ENCODE measurements at places on chromosomes 12 and 14.

DNA sequence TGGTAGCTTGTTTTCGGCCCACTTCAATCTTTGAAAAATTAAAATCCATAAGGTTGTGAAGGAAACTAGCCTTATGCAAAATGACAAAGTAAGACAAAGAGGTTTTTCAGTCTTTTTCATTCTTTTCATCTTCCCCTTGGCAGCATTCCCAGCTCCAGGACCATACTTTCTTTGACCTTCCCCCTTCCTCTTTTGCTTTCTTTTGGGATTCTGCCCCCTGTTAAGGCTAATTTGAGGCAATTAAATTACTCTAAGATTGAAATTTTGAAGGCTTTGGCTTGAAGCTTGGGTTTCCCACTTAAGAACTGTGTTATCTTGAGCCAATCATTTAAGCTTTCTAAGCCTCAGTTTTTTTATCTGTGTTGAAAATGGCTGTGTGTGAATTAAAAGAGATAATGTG lies 124.9 kb downstream of the DACT1 start:
- H3K27me3 ChIP-seq = no peaks in the 10 kb centered on the region
- DNase-seq = no peak
- H3K27ac ChIP-seq = no peak overlapping the region
- H3K36me3 ChIP-seq = no peaks in the 10 kb centered on the region

DNA sequence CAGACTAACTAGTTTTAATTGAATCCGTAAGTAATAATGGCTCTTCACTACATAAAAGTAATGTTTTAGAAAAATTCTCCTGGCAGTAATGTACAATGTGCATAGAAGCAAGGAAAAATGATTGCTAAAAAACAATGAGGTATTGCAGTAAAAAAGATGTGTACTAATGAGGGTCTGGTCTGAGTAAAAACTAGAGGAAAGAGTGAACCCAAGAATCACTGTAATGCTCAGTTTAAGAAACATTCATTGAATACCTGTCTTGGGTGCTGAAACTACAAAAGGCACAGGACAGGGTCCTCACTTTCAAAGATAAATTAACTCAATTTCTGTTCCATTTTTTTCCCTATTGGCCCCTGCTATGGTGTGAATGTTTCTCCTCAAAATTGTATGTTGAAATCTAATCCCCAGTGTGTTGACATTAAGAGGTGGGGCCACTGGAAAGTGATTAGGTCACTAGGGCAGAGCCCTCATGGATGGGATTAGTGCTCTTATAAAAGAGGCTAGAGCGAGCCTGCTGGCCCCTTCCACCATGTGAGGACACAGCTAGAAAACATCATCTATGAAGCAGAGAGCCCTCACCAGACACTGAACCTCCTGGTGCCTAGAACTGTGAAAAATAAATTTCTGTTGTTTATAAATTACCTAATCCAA lies 51.6 kb downstream of the RPS6KA5 start:
- H3K4me3 ChIP-seq = no peak overlapping the region
- no peaks in the 10 kb centered on the region for H3K27me3 ChIP-seq
- peaks cover 73% of the 10 kb centered on the region for H3K4me1 ChIP-seq
- H3K27ac ChIP-seq = peak overlapping the region; percentile 92

- no peaks in the 10 kb centered on the region for H3K36me3 ChIP-seq
- no peak overlapping the region for H3K27ac ChIP-seq
- no peaks in the 10 kb centered on the region for H3K4me1 ChIP-seq
- DNase-seq = no peak
Measured at GRCh38 chr12:118714500-118714899, 266.8 kb upstream of the SRRM4 start.

DNA sequence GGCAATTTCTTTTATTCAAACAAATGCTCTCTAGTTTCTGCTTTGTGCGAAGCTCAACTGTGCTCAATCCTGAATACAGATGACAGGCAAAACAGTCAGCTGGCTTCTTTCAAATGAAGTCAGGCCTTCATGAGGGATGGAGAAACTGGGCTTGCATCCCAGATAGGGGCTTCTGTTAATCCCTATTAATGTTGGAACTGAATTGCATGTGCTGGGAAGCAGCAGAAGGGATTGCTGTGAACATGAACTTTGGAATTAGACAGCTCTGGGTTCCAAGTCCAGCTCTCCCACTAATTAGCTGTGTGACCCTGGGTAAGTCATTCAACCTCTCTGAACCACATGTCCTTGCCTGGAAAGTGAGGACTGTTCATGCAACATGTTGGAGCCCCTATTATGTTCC lies 21.1 kb upstream of the CORO1C start:
- H3K36me3 ChIP-seq = no peaks in the 10 kb centered on the region
- DNase-seq = no peak
- H3K4me1 ChIP-seq = no peaks in the 10 kb centered on the region
- no peak overlapping the region for H3K4me3 ChIP-seq
- no peak overlapping the region for H3K27ac ChIP-seq

DNA sequence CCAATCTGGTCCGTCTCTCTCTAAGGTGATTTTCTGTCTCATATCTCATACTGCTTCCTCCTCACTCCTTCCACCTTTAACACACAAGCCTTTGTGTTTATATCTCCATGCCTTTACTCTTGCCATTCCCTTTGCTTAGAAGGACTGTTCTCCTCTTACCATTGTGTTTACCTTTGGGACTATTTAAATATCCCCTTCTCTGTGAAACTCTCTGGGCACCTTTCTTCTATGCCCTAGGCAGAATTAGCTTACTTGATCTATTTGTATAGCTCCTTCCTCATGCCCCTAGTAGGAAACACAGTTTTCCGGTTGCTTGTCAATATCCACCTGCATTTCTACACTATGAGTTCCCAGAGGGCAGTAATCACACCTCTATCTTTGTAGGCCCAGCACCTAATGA lies 3.9 kb upstream of the AMHR2 start:
- no peak overlapping the region for H3K4me3 ChIP-seq
- no peaks in the 10 kb centered on the region for H3K27me3 ChIP-seq
- no peak overlapping the region for H3K27ac ChIP-seq
- no peaks in the 10 kb centered on the region for H3K36me3 ChIP-seq

- H3K4me3 ChIP-seq = no peak overlapping the region
- no peaks in the 10 kb centered on the region for H3K36me3 ChIP-seq
- H3K4me1 ChIP-seq = no peaks in the 10 kb centered on the region
- H3K27ac ChIP-seq = no peak overlapping the region
- DNase-seq = no peak
Measured at GRCh38 chr14:37843954-37844607, 248.7 kb downstream of the TTC6 start.

DNA sequence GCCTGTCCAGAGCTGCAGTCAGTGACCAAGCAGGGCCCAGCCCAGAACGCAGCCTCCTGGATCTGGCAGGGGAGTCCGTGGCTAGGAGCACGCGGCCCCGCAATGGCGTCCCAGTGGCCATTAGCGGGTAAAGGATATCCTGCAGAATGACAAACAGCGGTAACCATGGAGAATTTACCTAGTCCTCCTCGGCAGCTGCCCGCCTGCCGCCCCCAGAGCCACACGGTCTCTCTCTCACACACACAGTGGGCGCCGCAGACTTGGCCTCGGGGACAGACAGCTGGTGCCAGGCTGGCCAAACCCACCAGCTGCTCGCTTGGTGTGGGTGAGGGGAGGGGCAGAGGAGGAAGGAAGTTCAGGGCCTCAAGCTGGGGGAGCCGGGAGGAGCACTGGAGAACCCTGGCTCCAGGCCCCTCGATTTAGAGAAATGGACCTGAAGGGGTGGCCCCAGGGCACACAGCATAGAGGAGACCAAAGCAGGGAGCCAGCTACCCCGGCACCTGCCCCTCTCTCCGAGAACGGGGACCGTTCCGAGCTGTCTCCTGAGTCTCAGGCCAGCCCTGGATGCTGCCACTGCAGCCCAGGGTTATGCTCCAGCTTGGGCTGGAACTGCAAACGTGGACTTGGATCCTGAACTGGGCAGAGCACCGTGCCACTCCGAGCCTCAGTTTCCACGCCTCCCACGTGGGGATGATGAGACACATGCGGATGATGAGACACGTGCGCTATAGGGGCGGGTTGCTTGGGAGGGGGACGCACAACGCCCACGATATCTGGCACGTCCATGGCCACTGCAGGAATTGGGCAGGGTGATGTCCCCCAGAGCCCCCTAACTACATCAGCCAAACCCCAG lies 3.4 kb downstream of the CDK2AP1 start:
- H3K4me1 ChIP-seq = peaks cover 44% of the 10 kb centered on the region
- H3K27ac ChIP-seq = no peak overlapping the region
- H3K27me3 ChIP-seq = peaks cover 2% of the 10 kb centered on the region
- peak; percentile 28 for DNase-seq

DNA sequence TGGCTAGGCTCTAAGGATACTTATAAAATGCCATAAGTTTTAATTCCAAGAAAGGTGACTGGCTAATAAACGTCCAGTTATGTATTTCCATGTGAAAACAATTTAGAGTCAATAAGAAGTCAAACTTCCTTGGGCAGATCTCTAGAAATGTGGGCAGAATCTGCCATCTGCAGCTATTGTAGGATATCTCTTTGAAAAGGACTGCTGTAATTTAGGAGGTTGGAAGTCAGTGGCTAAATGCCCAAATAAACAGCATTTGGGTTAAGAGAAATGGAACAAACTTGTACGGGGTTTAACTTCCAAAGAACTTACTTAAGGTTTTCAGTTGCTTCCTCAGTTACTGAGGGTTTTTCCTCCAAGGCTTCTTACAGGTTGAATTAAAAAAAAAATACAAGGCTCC lies 121.6 kb downstream of the FIGNL2 start:
- no peaks in the 10 kb centered on the region for H3K36me3 ChIP-seq
- H3K4me1 ChIP-seq = peaks cover 2% of the 10 kb centered on the region
- H3K4me3 ChIP-seq = no peak overlapping the region
- H3K27me3 ChIP-seq = peaks cover 10% of the 10 kb centered on the region
- no peak for DNase-seq
- H3K27ac ChIP-seq = no peak overlapping the region

GRCh38 chr12:123967121-123967586 lies 5.5 kb downstream of the CCDC92 start:
- H3K4me3 ChIP-seq = no peak overlapping the region
- peaks cover 9% of the 10 kb centered on the region for H3K4me1 ChIP-seq
- no peak for DNase-seq
- peaks cover 8% of the 10 kb centered on the region for H3K27me3 ChIP-seq
- H3K36me3 ChIP-seq = no peaks in the 10 kb centered on the region

- H3K4me3 ChIP-seq = no peak overlapping the region
- no peaks in the 10 kb centered on the region for H3K36me3 ChIP-seq
- no peak overlapping the region for H3K27ac ChIP-seq
- DNase-seq = no peak
Measured at GRCh38 chr12:90627180-90627896, 327.6 kb downstream of the CCER1 start.

GRCh38 chr12:59268295-59268809 lies 327.5 kb upstream of the SLC16A7 start:
- no peaks in the 10 kb centered on the region for H3K4me1 ChIP-seq
- no peaks in the 10 kb centered on the region for H3K36me3 ChIP-seq
- DNase-seq = no peak
- no peaks in the 10 kb centered on the region for H3K27me3 ChIP-seq
- H3K27ac ChIP-seq = no peak overlapping the region

- peaks cover 18% of the 10 kb centered on the region for H3K36me3 ChIP-seq
- no peak overlapping the region for H3K27ac ChIP-seq
- H3K4me3 ChIP-seq = no peak overlapping the region
- no peak for DNase-seq
Measured at GRCh38 chr12:11804130-11804529, 154.7 kb downstream of the ETV6 start.

DNA sequence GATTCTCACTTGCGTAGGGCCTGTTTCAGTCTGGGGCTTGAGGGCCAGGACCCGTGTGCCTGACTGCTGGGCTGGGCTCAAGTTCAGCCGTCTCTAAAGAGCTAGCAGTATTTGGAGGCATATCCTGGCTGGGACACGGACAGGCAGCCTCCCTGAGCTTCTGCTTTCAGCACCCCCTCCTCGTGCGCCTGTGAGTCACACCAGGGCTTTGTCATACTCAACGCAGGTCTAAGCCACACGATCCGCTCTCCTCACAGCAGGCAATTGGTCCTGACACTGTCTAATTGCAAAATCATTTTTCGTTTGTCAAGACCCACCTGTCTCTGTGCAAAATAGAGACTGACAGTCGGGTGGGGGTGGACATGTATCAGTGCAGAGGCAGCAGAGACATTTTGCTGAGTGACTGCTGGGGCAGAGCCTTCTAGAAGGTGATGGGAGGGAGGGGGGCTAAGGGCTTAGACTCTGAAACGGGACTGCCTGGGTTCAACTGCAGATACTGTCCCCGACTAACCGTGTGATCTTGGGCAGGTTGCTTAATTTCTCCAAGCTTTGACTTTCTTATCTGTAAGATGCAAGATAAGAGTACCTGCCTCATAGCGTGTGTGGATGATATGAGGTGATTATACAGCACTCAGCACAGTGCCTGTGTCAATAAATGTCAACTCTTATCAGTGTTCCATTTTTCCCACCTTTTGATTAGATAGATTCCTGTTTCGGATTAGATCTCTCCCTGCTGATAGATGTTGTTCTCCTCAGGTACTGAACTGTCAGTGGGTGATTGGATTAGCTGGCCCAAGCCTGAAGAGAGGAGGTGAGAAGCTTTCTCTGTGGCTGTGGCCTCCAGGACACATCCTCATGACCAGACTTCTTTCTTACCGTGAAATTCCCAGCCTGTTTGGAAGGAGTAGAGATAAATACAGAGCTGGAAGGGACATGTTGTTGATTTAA lies 53.1 kb downstream of the KCNA1 start:
- H3K4me3 ChIP-seq = no peak overlapping the region
- no peak for DNase-seq
- H3K27ac ChIP-seq = no peak overlapping the region
- H3K36me3 ChIP-seq = no peaks in the 10 kb centered on the region
- no peaks in the 10 kb centered on the region for H3K4me1 ChIP-seq

DNA sequence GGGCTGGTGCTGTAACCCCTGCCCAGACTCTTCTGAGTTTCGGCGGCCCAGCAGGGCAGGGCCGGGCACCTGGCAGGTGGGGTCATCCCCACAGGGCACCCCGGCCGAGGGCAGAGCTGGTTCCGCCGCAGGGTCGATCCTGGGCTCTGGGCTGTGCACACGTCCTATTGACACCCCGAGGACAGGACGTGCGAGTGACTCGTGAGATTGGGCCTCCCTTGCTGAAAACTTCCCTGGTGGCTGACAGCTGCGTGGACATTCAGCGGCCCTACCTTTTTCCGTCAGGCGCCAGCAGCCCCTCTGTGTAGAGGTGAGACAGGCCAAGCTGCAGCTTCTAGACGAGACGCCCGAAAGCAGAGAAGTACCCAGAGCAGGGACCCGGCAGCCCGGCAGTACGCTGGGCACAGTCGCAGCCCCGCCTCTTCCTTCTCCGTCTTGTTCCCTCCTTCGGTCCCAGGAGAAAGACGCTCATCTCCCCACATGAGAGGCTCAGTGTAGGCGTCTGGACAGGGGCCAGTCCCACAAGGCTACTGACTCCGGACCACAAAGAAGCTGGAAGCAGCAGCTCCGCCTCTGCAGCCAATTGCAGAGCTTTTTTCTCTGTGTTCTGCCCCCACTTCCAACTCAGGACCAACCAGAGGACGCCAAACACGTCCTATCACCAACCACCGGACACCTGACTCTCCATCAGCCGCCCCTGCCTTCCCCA lies at the start of gene LRCOL1:
Gene LRCOL1 (minus strand): TSS at position 532 of the 709 bp plus-strand sequence. CDS start 4,331 bp downstream, outside the sequence.
- H3K27me3 ChIP-seq = peaks cover 51% of the 10 kb centered on the region
- no peaks in the 10 kb centered on the region for H3K4me1 ChIP-seq
- DNase-seq = no peak
- no peak within 1 kb of the TSS for H3K27ac ChIP-seq

GRCh38 chr12:125533434-125534029 lies 468.3 kb downstream of the AACS start:
- H3K27me3 ChIP-seq = no peaks in the 10 kb centered on the region
- no peak overlapping the region for H3K4me3 ChIP-seq
- no peaks in the 10 kb centered on the region for H3K4me1 ChIP-seq

GRCh38 chr14:58633831-58634230 lies 3.9 kb upstream of the DACT1 start:
- peaks cover 19% of the 10 kb centered on the region for H3K27me3 ChIP-seq
- no peaks in the 10 kb centered on the region for H3K36me3 ChIP-seq
- peaks cover 10% of the 10 kb centered on the region for H3K4me1 ChIP-seq
- DNase-seq = no peak
- no peak overlapping the region for H3K4me3 ChIP-seq

All from CD14-positive monocyte (primary cell).